ENCODE measurements at places on chromosomes 6 and 20. TPM values are rescaled to one million over a fixed set of nuclear protein-coding genes. Genes with fewer than 3 reads are reported as not detected.

DNA sequence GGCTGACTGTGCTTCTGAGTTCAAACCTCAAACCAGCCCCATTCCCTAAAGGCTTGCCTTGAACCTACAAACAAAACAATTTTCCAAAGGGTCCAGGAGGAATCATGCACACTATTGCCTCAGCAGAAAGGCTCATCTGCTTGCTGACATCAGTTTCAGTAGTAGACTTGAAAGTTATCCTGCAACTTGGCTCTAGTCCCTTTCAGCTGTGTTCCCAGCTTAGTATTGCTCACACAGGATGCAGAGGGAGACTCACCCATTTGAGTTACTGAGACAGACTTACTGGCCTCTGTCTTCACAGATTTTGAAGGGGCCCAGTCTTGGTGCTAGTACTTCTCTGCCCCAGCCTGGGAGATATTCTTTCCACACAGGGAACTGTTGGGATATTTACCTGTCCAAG lies 38.5 kb upstream of the TFB1M start:
- DNase-seq: no peak

LTB gene
- not detected for total RNA-seq

GNAS-AS1 gene
- 1.5 TPM for total RNA-seq

PEDS1 gene
- total RNA-seq: 30.3 TPM

GRCh38 chr6:46437671-46438221 lies 53.5 kb downstream of the RCAN2 start:
- peak; percentile 22 for DNase-seq

- DNase-seq: no peak
These were observed 62.5 kb downstream of the METTL24 start for GRCh38 chr6:110295451-110296165.

GRCh38 chr6:137222381-137222780 lies 3.2 kb upstream of the IFNGR1 start:
- no peak for DNase-seq

CHRNA4 gene
- not detected for total RNA-seq

TEAD3 gene
- 7.1 TPM for total RNA-seq

DNA sequence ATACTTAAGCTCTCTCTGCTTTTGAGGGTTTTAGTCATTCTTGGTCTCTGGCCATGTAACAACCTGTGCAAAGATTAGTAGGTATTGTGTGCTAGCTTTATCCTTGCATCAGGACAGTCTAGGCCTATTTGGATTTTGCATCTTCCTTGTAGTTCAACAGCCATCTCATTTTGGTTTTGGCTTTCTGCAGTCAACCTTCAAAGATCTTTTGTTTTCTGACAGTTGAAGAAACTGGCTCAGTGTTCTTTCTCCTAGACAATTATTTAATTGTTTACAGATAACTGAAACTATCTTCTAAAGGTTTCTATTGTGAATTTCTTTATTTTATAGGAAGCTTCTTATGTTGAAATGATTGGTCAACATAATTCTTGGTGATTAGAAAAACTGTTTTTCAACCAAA lies 307.5 kb downstream of the CDKAL1 start:
- DNase-seq: no peak

GRCh38 chr6:25692472-25692871 lies 40.5 kb downstream of the SCGN start:
- DNase-seq: no peak

DNA sequence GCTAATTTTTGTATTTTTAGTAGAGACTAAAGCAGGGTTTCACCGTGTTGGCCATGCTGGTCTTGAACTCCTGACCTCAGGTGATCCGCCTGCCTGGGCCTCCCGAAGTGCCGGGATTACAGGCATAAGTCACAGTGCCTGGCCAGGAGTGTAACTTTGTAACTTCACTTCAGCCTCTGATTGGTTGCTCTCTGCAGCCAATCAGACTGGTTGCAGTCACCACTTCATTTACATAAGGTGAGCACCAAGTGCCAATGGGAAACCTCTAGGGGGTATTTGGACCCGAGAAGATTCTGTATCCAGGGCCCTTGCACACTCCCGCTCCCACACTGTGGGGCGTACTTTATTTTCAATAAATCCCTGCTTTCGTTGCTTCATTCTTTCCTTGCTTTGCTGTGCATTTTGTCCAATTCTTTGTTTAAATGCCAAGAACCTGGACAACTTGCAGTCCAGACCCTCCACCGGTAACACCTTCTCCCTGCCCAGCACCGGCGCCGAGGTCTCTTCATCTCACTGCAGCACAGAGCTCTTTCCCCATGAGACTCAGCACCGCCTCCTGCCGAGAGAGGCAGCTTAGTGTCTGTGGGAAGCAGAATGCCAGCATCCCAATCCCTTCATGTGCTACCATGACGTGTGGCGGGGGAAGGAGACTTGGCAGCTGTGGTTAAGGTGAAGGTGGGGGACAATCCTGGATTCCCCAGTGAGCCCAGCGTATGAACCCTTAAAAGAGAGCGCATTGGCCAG lies 14.0 kb upstream of the MRGBP start:
- DNase-seq: no peak

- peak; percentile 84 for DNase-seq
These were observed 22.7 kb upstream of the ZNF184 start for GRCh38 chr6:27495386-27496135.

DNA sequence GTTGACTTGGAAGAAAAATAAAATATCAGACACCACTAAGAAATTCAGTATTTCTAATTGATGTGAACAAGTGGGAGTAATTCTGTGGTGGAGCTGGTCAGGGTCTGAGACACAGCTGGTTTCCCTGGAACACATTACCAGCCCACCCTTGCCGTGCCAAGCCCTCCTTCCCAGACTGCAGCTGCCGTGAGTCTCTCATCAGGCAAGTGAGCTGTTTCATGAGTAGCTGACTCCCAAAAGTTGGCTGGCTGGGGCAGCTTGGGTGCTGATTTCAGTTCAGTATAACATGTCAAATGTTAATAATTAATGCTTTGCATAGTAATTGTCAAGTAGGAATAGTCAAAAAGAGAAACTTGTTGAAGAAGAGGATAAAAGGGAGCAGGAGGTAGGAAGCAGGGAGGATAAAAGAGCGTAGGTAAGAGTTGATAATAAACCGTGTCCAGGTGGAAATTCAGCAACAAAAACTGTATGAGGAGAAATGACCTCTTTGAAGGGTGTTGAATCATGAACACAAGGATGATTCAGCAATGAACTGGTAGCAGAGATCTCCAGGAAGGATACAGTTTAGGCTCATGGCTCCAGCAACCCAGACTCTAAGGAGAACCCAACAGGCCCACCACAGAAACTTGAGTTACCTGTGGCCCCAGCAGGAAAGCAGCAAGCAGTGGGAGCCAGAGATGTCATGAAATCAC lies 110.9 kb upstream of the SSTR4 start:
- DNase-seq: no peak

RBPJL gene
- not detected for total RNA-seq

DNA sequence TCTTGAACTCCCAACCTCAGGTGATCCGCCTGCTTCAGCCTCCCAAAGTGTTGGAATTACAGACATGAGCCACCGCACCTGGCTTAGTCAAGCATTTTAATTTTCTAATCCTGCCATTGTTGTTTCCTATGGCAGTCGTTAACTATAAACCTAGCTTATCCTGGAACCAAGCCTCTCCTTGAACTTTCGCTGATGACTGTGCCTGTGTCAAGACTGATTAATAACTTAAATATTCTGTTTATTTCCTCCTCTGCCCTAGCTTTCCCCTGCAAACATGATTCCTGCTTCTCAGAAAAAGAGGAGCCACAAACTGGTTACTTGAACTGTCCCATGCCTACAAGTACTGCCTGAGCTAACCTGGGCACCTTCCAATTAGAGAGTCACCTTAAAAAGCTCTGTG lies 1.5 kb downstream of the VNN1 start:
- no peak for DNase-seq

GRCh38 chr6:154379585-154379984 lies 23.0 kb upstream of the IPCEF1 start:
- no peak for DNase-seq

DNA sequence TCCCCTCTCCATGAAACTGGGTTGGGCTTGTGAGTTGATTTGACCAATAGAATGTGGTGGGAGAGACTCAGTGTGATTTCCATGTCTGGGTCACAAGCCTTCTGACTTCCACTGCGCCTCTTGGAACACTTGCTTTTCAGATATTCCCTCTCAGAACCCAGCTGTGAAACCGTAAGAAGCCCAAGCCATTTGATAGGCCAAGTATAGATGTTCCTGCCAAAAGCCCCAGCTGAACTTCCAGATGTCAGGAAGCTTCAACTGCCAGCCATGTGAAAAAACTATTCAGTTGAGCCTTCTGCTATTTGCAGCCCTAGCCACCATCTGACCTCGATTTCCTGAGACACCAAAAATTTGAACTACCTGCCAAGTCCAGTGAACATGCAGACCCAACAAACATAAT lies 387.8 kb upstream of the GJE1 start:
- DNase-seq: no peak

DNA sequence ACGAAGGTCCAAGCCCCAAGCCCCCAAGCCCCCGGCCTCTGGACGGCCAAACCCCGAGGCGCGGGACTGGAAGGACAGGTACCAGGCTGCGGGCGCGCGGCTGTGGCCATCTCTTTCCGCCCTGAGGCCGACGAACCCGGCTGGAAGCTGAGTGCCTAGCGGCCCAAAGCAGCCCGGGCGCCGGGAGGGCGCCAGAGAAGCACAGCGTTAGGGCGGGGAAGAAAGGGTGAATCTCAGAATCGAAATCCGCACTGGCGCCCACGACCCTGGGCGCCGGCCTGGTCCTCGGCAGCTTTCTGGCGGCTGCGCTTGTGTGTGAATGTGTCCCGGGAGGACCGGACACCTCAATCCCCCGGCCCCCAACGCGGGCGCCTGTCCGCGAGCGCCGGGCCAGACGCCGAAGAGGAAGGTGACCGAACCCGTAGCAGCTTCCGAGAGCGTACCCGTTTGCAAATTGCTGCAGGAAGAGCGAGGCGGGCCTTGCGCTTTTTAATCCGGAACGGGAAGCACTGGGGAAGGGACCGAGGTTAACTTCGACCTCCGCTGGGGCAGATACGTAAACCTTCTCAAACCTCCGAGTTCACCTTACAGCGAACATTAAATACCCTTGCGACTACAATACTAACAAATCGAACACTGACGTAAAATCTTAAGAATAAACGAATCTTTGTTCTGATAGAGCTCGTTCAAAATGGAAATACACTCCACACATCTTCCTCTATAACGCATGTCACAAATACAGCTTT lies 2.9 kb downstream of the NRN1 start:
- DNase-seq: no peak

DNA sequence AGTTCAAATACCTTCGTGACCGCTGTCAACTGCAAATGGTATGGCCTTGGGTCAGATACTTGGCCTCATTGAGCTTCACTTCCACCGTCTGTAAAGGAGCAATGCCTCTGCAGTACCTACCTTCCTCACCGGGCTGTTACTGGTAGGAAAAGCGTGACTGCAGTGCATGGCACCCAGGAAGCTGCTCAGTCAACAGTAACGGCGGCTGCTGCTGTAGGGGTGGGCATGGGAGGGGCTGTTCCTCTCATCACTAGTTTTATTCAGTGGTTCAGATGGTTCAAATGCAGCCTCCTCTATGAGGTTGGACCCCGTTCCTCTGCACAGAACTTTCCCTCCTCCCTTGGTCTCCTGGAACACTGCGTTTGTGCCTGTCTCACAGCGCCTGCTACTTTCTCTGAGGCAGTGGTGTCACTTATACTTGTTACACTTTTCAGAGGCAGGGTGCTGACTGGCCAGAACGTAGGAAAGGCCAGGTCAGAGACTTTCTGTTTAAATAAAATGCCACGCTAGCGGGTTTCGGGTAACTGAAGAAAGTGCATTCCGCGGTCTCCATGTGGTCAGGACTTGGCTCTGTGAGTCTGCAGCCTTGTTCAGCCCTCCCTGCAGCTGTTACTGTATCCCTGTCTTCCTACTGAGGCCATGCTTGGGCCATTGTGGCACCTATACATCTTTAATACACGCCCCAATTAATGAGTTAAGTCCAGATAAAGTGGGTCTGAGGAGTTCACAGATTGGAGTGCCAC lies 279.6 kb downstream of the NRN1 start:
- no peak for DNase-seq

Measured in H4 (cell line).